ENCODE measurements at places on chromosomes 3 and 15.

- DNase-seq, result no peak
Measured at GRCh38 chr3:142735462-142735861, 11.6 kb downstream of the TRPC1 start.

- no peak for DNase-seq
Measured at GRCh38 chr15:67013696-67014095, 51.7 kb upstream of the SMAD3 start.

DNA sequence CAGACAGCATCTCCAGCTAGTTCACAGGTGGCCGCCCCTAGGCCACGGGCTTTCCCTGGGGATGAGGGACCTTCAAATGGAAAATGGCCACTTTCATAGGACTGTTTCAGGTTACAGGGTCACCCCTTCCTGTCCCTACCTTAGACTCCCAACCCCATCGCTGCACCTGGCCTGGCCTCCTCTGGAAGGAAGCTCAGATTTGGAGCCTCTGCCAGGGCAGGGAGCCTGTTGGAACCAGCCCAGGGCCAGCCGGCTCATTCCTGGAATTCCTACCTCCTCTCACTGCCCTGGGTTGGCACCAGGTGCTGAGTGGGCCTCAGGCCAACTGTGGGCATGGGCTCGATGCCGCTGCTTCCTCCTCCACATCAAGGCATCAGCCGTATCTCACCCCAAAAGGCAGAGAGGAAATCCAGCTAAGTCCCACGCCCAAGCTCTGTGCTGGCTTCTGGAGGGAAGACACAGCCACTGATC is 42.2 kb downstream of the KLHL25 start:
- DNase-seq, result no peak

DNA sequence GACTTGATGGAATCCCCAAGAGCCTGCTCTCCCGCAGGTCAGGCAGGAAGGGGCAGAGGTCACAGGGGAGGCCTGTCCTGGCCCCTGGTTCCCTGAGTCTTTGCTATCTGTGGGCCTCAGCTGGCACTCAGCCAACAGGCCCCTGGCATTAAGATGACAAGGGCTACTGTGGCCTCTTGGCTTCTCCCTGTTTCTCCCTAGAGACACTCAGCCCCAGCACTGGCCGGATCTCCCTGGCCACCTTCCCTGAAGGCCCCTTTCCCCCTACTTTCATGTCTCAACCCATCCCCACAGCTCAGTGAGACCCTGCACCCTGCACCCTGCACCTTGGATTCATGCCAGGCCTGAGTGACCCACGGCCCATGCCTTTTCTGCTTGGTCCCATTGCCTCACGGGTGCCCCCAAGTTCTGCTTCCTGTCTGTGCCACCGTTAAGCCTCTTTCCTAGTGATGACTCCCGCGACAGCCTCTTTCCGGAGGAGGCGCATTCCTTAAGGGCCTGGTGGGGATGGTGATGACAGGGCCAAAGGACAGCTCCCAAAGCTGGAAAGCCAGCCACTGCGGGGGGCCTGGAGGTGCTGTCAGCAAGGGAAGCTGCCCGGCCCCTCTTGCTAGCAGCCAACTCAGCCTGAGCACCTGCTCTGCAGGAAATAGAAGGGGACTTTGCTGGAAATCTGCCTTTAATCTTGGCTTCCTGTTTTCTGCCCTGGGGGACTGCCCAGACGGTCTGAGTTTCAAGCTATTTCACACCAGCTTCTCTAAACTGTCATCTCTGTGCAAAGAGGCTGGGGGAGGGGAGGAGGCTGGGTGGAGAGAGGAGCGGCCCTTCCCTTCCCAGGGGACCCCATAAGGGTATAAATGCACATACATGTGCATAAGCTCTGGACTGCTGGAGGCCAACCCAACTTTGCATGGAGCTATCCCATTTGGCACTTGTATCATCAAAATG is 4.8 kb upstream of the CSK start:
- DNase-seq, result peak; percentile 52

- DNase-seq, result no peak
Measured at GRCh38 chr3:154583086-154583634, 153.2 kb upstream of the GPR149 start.

DNA sequence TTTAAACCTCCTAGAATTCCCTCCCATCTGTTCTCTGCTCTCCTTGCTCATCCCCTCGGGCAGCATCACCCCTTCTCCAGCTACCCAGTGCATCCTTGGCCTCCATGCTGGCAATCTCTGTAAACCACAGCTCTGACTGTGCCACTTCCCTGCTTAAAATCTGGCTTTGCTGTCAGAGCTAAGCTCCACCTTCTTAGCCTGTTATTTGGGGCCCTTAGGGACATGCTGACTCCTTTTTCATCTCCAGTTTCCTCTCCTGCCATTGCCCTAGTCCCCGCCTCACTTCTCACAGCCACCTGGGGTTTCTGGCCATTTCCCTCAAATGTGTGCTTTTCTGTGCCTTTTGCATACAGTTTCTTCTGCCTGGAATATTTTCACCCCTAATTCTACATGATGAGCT is 5.7 kb downstream of the SLC6A20 start:
- DNase-seq, result no peak

Data from T-helper 22 cell (primary cell).